GM12878 (cell line): ENCODE measurements at places on chromosomes 5 and 9. TPM values are rescaled to one million over a fixed set of nuclear protein-coding genes. Genes with fewer than 3 reads are reported as not detected.
A peak's percentile ranks its signal among the peaks of the same experiment; 100 is the strongest.

- H3K27me3 ChIP-seq: peaks cover 8% of the 10 kb centered on the region
- no peaks in the 10 kb centered on the region for H3K36me3 ChIP-seq
- H3K4me3 ChIP-seq: no peak overlapping the region
- DNase-seq: no peak
- H3K27ac ChIP-seq: no peak overlapping the region
These were observed 5.5 kb downstream of the GGTA1 start for GRCh38 chr9:121494192-121494591.

GRCh38 chr5:149297340-149298025 lies 25.8 kb downstream of the AFAP1L1 start:
- DNase-seq: no peak
- H3K27me3 ChIP-seq: peaks cover 5% of the 10 kb centered on the region

- DNase-seq: no peak
- H3K27me3 ChIP-seq: no peaks in the 10 kb centered on the region
- H3K4me1 ChIP-seq: peaks cover 8% of the 10 kb centered on the region
- no peak overlapping the region for H3K4me3 ChIP-seq
- peaks cover 3% of the 10 kb centered on the region for H3K36me3 ChIP-seq
These were observed 54.2 kb upstream of the NCS1 start for GRCh38 chr9:130117816-130118632.

DNA sequence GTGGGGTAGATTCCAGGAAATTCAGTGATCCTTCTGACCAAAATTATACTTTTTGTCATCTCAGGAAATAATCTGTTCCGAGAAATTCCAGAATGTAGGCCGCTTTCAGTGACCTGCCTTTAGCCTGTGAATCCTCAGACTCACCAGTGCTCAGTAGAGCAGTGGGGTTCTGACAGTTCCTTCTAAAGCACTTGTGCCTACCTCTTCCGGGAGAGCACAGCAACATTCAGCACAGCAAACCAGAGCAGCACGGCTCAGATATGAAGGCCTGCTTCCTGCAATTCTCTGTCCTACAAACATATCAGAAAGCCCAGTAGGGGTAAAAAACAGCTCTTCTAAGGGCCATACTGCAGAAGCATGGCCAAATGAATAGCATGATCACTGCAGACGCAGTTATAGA lies 15.0 kb downstream of the FANCC start:
- H3K36me3 ChIP-seq: no peaks in the 10 kb centered on the region
- DNase-seq: no peak
- no peaks in the 10 kb centered on the region for H3K27me3 ChIP-seq
- H3K4me1 ChIP-seq: no peaks in the 10 kb centered on the region

SPARC gene
- 81.7 and 89.7 TPM in 2 replicates for total RNA-seq

PALM2AKAP2 gene
- total RNA-seq: 0.43 TPM in 1 of 2 replicates, not detected in the other

FRRS1L gene
- total RNA-seq: not detected in 2 replicates

SV2C gene
- total RNA-seq: 1.1 TPM in 2 replicates

MLANA gene
- total RNA-seq: not detected in 2 replicates

GRCh38 chr5:31153521-31153920 lies 40.0 kb upstream of the CDH6 start:
- H3K36me3 ChIP-seq: no peaks in the 10 kb centered on the region
- no peak for DNase-seq
- no peak overlapping the region for H3K27ac ChIP-seq
- H3K27me3 ChIP-seq: no peaks in the 10 kb centered on the region

GRCh38 chr5:72938206-72938605 lies 17.6 kb upstream of the FCHO2 start:
- H3K27ac ChIP-seq: no peak overlapping the region
- H3K27me3 ChIP-seq: no peaks in the 10 kb centered on the region
- H3K4me3 ChIP-seq: no peak overlapping the region

CRHBP gene
- not detected in 2 replicates for total RNA-seq

GRCh38 chr5:155912291-155912690 lies 414.7 kb upstream of the SGCD start:
- no peak overlapping the region for H3K4me3 ChIP-seq
- no peak for DNase-seq
- H3K4me1 ChIP-seq: no peaks in the 10 kb centered on the region
- no peaks in the 10 kb centered on the region; the same call in 1 of the 2 replicates for H3K27me3 ChIP-seq
- no peaks in the 10 kb centered on the region for H3K36me3 ChIP-seq

SEMA5A gene
- total RNA-seq: 0.21 and 0.28 TPM in 2 replicates

TAS2R1 gene
- not detected in 2 replicates for total RNA-seq

- H3K27ac ChIP-seq: no peak overlapping the region
- H3K36me3 ChIP-seq: no peaks in the 10 kb centered on the region
- peaks cover 4% of the 10 kb centered on the region; the same call in 1 of the 2 replicates for H3K27me3 ChIP-seq
- no peak overlapping the region for H3K4me3 ChIP-seq
These were observed 1.8 kb downstream of the HSPB3 start for GRCh38 chr5:54457094-54457862.

- H3K36me3 ChIP-seq: no peaks in the 10 kb centered on the region; the same call in 1 of the 2 replicates
- peak overlapping the region; percentile 89 for H3K27ac ChIP-seq
- no peak for DNase-seq
- H3K27me3 ChIP-seq: no peaks in the 10 kb centered on the region
- peak overlapping the region; percentile 100 for H3K4me3 ChIP-seq
These were observed 2.0 kb downstream of the LARP1 start for GRCh38 chr5:154756868-154757813.

- H3K27me3 ChIP-seq: no peaks in the 10 kb centered on the region
- H3K4me1 ChIP-seq: no peaks in the 10 kb centered on the region
- no peak overlapping the region for H3K27ac ChIP-seq
- DNase-seq: no peak
These were observed 17.4 kb downstream of the AMBP start for GRCh38 chr9:114060711-114061110.

DNA sequence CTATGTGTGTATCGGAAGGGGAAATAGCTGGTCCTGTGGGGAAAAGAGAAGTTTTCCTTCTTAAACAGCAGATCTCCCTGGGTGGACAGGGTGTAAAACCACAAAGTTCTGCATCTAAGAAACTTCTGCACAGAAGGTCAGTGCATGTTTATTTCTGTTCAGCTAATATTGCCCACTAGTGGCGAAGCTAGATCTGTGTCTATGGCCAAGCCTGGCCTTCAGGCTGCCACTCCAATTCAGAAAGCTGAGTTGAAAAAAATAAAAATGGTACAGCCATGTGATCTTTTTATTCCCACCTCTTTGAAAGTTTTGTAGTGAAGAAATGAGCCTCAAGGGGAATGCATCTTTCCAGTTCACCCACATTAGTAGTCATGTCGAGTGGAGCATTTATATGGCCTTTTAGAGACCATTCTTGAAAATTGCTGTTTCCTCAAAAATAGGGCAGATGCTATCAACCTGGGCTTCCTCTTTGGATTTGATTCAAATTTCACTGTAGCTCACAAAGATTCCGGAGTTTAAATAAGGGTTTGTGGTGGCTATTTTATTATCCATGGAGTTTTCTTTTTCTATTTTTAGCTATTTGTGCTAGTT lies 488.0 kb downstream of the PRELID2 start:
- no peak overlapping the region for H3K4me3 ChIP-seq
- H3K27me3 ChIP-seq: no peaks in the 10 kb centered on the region
- no peak for DNase-seq

HCN1 gene
- not detected in 2 replicates for total RNA-seq

GRCh38 chr9:127318651-127319167 lies 54.1 kb downstream of the GARNL3 start:
- H3K4me1 ChIP-seq: peaks cover 14% of the 10 kb centered on the region
- peaks cover 5% of the 10 kb centered on the region; the same call in 1 of the 2 replicates for H3K36me3 ChIP-seq
- no peak overlapping the region for H3K27ac ChIP-seq
- H3K27me3 ChIP-seq: no peaks in the 10 kb centered on the region

PCDHGA3 gene
- total RNA-seq: 0.08 and 0.10 TPM in 2 replicates

DNA sequence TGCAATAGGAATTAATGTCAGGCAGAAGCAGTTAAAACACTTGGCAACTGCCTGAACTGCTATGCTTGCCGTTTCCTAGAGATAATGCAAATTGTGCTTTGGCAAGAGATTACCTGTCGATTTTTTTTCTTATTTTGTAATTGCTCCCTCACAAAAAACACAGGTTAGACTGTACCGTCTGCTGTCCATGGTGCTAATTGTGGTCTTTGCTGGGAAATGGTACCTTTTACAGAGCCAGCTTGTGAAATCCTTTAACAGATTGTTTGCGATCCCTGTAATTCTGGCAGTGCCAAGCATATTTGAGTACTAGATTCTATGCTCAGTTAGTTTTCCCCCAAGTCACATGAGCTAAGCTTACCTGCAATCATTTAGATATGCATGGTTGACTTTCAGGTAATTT lies 2125.8 kb upstream of the WWC1 start:
- DNase-seq: no peak
- no peak overlapping the region for H3K27ac ChIP-seq
- H3K4me3 ChIP-seq: no peak overlapping the region

DIRAS2 gene
- total RNA-seq: not detected in 2 replicates

DNA sequence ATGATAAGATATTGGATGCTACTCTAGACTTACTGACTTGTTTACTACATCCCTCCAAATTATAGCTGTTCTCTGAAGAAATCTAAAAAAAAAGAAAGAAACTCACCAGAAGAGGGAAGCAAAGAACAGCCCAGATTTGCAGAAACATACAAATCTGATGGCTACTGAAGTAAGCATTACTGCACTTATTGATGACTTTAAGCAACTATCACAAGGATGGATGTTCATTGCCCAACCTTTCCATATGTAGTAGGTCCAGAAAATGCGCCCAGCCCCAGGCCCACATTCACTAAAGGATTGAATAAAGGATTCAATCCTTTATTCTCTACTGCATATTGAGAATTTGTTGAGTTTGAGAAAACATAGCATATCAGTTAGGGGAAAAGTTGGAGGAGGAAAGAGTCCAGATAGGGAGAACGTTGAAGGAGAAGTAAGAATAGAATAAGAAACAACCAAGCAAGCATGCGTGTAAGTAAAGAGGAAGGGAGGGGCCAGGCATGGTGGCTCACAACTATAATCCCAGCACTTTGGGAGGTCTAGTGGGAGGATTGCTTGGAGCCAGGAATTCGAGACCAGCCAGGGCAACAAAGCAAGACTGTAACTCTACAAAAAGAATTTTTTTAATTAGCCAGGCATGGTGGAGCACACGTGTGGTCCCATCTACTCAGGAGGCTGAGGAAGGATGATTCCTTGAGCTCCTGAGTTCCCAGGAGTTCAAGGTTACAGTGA lies 33.8 kb upstream of the DTWD2 start:
- no peaks in the 10 kb centered on the region for H3K27me3 ChIP-seq
- H3K4me1 ChIP-seq: peaks cover 12% of the 10 kb centered on the region; the same call in 1 of the 2 replicates
- H3K4me3 ChIP-seq: no peak overlapping the region
- H3K27ac ChIP-seq: no peak overlapping the region
- no peak for DNase-seq
- no peaks in the 10 kb centered on the region for H3K36me3 ChIP-seq

DNA sequence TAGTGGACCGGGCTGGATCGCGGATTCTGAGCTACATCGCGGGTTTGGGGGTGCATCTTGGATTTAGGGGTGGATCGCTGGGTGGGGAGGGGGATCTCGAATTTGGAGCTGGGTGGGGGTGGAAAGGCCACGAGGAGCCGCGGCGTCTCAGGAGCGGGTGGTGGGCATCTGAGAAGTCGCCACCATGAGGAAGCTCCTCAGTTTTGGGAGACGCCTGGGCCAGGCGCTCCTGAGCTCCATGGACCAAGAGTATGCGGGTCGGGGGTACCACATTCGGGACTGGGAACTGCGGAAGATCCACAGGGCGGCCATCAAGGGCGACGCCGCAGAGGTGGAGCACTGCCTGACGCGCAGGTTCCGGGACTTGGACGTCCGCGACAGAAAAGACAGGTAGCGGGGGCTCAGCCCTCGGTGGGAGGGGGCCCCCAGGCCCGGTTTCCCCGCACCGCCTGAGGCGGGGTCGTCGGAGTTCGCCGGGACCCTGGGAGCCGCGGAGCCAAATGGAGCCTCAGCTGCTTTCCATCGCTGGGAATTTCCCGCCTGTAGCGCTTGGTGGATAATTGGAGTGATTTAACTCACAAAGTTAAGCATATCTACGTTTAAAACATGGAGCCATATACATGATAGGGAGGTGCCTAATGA lies 376 bp downstream of the ANKRD18B start:
- no peak overlapping the region for H3K27ac ChIP-seq
- no peaks in the 10 kb centered on the region for H3K36me3 ChIP-seq
- no peak for DNase-seq

DNA sequence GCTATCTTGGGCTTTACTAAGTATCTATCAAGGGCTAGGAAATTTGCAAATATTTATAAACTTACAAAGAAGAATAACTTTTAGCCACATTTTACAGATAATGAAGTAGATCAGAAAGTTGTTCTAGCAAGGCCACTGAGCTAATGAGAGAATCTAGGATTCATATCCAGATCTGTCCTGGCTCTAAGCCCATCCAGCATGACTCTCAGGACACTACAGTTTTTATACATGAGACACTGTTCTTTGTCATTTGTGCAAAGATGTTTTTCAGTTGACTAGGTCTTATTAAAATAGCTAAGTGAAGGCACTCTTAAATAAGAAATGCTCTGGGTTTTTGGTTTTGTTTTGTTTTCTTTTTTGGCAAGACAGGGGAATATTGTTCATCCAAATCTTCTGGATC lies 273.1 kb downstream of the GABRB2 start:
- no peak overlapping the region for H3K4me3 ChIP-seq
- H3K27ac ChIP-seq: no peak overlapping the region
- no peaks in the 10 kb centered on the region for H3K27me3 ChIP-seq
- no peak for DNase-seq

C9 gene
- 0.13 and 0.54 TPM in 2 replicates for total RNA-seq

DOCK2 gene
- 179 and 192 TPM in 2 replicates for total RNA-seq

ATP6V1G1 gene
- 34.2 and 36.0 TPM in 2 replicates for total RNA-seq

DNA sequence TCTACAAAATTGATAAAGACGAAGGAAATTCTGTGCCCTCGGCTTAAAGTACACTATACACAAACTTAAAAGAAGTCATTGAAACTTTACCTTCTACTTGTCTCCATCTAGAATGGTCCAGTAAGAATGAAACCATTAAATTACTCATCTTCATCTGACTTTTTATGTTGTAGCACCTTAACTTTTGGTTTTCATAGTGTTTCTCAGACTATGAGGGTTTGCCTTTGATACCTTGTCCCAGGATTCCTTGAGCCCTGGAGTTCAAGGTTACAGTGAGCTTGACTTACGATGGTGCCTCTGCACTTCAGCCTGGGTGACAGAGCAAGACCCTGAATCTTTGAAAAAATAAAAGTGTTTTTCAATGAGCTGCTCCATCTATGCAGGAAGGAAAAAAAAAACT lies 132.2 kb downstream of the CDC42SE2 start:
- no peak for DNase-seq
- peak overlapping the region; percentile 45 for H3K27ac ChIP-seq
- peaks cover 31% of the 10 kb centered on the region for H3K36me3 ChIP-seq
- H3K4me1 ChIP-seq: peaks cover 29% of the 10 kb centered on the region
- no peaks in the 10 kb centered on the region for H3K27me3 ChIP-seq

TLR4 gene
- total RNA-seq: 0.13 and 0.23 TPM in 2 replicates

ENHO gene
- total RNA-seq: not detected in 2 replicates

KIF20A gene
- total RNA-seq: 42.0 and 45.8 TPM in 2 replicates

SAXO1 gene
- total RNA-seq: not detected in 2 replicates

HAND1 gene
- 0.36 and 0.64 TPM in 2 replicates for total RNA-seq

IFNA17 gene
- not detected in 2 replicates for total RNA-seq

GRCh38 chr5:28012538-28012937 lies 974.2 kb upstream of the CDH9 start:
- H3K36me3 ChIP-seq: no peaks in the 10 kb centered on the region
- H3K27me3 ChIP-seq: no peaks in the 10 kb centered on the region
- no peak overlapping the region for H3K4me3 ChIP-seq
- H3K27ac ChIP-seq: no peak overlapping the region

ABCA2 gene
- 1.8 and 2.6 TPM in 2 replicates for total RNA-seq

GRCh38 chr5:131749723-131750470 lies 46.9 kb downstream of the FNIP1 start:
- no peak overlapping the region for H3K4me3 ChIP-seq
- no peak overlapping the region for H3K27ac ChIP-seq
